ENCODE measurements at places on chromosomes 2 and 18.

- DNase-seq, result no peak
Measured at GRCh38 chr2:15222856-15223255, 338.3 kb downstream of the NBAS start.

GRCh38 chr2:98483257-98483861, 38.7 kb downstream of the INPP4A start:
- no peak for DNase-seq

DNA sequence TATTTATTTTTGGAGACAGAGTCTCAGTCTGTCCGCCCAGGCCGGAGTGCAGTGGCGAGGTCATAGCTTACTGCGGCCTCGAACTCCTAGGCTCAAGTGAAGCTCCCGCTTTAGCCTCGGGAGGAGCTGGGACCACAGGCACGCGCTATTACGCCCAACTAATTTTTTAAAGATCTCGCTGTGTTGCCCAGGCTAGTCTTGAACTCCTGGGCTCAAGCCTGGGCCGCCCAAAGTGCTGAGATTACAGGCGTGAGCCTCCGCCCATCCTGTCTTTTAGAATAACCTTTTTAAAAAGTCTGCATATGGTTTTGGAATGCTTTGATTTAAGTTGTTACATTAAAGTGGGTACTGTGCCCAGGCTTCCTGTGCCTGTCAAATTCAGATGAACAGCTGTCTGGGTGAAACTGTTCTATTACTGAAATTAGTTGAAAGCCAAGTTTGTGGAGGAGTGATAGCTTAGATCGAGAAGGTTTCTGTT, 944 bp downstream of the RAB3GAP1 start:
- DNase-seq, result no peak

GRCh38 chr18:32438173-32438572, 32.5 kb downstream of the GAREM1 start:
- DNase-seq, result peak; percentile 23

- DNase-seq, result no peak
Measured at GRCh38 chr2:240183875-240184590, 43.6 kb upstream of the OTOS start.

GRCh38 chr2:46329803-46330775, 32.9 kb downstream of the EPAS1 start:
- DNase-seq, result no peak

DNA sequence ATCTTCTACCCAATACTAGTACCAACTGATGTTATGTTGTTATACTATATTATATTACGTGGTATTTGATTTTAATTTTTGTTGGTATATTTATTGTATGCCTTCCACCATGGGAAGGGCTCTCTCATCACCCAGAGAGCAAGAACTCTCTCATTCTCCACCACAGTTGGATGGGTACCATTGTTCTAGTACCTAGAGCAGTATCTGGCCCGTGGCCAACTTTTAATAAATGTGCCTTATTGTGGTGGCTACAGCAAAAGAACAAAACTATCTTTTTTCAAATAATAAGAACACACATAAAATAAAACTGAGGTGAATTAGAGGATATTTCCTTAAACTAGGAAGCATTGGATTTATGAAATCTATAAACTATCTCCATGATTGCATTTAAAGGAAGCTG, 71.8 kb downstream of the PID1 start:
- DNase-seq, result no peak

GRCh38 chr2:105959357-105959756, 214.6 kb downstream of the NCK2 start:
- no peak for DNase-seq

GRCh38 chr2:147025646-147026585, 818.9 kb upstream of the ACVR2A start:
- no peak for DNase-seq

DNA sequence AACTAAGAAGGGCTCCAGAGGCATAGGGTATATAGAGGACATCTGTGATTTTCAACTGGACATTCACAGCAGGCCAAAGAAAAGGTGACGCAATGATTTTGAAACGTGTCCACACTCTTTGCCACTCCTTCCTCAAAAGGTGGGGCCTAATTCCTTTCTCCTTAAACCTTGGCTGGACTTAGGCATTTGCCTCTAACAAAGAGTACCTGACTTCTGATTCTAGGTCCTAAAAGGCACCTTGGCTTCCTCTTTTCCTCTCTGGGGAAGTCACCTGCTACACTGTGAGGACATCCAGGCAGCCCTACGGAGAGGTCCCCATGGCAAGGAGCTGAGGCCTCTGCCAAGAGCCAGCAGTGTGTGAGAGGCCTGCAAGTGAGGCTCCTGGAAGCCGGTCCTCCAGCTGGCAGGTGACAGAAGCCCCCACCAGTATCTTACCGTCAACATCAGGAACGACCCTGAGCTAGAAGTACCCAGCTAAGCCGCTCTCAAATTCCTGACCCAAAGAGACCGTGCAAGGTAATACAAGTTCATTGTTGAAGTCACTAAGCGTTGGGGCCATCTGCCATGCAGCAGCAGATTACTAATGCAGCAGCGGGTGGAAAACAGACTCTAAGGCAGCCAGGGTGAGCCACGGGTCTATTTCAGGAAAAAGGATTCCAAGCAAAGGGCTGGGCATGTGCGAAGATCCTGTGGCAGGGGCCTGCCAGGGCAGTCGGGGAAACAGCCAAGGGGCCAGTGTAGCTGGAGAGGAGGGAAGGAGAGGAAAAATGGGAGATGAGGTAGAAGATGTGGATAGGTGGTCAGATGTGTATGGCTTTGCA, 7.4 kb upstream of the HES6 start:
- no peak for DNase-seq

GRCh38 chr18:49431165-49431962, 29.1 kb downstream of the DYM start:
- DNase-seq, result no peak

DNA sequence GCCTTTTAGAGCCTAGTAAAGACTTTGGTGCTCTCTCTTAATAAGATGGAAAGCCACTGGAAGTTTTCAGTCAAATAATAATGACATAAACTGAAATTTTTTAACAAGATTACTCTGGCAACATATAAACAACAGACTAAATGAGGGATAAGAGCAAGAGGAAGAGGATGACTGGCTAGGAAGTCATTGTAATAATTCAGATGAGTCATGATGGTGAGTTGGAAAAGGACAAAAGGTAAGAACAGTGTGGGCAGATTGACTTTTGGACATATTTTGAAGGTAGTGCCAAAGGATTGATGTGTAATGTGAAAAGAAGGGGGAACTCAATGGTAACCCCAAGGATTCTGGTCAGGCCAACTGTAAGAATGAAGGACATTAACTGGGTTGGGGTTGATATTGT, 310.3 kb downstream of the NOL4 start:
- DNase-seq, result no peak

- peak; percentile 71 for DNase-seq
Measured at GRCh38 chr2:237026981-237027711, 58.5 kb upstream of the COPS8 start.

DNA sequence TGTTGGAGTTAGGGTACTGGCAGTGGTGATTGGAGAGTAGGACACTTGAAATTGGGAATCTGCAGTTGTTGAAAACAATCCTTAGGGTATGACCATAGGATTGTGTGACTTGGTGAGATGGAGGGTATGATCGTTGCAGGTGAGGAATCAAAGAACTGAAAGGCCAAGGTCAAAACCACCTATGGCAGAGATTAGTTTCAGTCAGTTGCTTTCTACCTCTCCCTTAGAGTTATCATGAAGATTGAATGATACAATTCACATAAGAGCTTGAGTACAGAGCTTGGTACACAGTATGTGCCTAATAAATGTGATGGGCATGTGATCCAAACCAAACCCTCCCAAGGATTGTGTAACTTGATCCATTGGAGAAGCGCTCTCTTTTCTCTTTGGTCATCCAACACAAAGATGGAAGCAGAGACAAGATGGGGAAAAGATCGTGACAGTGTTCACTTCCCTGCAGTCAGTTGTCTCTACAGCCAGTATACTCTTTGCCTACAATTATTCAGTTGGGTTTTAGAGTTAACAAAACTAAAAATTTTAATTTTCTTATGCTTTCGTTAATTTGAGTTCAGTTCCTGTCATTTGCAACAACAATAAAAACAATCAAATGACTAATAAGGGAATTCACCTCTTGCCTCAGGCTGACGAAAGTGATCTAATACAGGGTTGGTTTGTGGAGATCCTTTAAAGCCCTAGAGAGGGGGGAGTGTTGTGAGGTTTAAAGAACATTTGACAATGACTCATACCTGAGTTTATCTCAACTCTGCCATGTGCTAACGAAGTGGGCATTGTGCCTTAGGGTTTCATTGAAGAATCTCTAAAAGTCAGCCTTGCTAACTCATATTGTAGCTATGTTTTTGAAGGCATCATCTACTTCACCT, 14.8 kb upstream of the SMAD2 start:
- no peak for DNase-seq

DNA sequence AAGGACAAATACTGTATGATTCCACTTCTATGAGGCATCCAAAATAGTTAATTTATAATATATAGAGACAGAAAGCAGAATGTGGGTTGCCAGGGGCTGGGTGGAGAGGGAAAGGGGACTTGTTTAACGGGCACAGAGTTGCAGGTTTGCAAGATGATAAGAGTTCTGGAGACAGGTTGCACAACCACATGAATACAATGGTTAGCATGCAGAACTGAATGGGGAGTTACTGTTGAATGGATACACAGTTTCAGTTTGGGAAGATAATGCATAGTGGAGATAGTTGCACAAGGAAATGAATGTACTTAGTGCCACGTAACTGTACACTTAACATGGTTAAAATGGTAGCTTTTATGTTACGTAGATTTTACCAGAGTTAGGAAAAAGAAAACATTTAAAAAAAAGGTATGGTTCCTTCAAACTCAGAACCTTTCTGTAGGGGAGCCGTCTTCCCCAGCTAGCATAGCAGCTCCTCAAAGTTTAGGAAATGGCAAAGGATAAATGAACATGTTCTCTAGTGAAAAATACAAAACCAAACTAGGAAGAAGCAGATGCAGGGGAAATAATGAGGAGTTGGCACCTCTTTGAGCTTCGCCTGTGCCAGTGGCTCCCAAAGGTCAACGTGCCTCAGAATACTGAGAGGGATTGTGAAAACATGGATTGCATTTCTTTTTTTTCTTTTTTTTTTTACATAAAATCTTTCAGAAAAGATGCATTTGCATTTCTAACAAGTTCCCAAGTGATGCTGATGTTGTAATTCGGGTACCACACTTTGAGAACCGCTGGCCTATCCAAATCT, 95.2 kb downstream of the ZCCHC2 start:
- DNase-seq, result no peak

- no peak for DNase-seq
Measured at GRCh38 chr2:233650981-233651380, 14.7 kb downstream of the UGT1A10 start.

DNA sequence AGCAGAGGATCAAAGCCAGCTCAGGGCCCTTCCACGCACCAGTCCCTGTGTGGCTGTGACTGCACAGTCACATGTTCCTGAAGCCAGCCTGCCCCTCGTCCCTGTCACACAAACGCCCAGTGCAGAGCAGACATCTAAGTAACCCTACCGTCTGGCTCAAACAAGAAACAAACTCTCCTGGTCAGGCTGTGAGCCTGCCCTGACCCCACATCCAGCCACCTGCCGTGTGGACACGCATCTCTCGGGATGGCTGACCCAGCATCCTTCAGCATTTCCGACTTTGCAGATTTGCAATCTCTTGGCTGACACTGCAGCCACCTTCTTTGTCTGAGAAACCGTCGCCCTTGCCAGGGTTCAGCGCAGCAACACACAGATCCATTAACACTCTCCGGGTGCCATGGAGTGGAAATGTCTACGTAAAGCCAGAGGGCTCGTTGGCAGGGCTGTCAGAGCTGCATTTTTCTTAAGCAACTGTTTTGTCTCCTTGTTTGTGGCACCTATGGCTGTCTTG, 82.3 kb upstream of the ASAP2 start:
- DNase-seq, result no peak

- DNase-seq, result peak; percentile 20
Measured at GRCh38 chr18:76764291-76764901, 58.0 kb upstream of the ZNF236 start.

GRCh38 chr18:54129448-54130067, 94.9 kb downstream of the MBD2 start:
- DNase-seq, result no peak

- DNase-seq, result peak; percentile 55
Measured at GRCh38 chr18:12307701-12308385, at the start of gene TUBB6. Gene TUBB6 (plus strand): TSS chr18:12308241. CDS start chr18:12308293, 52 bp downstream.

DNA sequence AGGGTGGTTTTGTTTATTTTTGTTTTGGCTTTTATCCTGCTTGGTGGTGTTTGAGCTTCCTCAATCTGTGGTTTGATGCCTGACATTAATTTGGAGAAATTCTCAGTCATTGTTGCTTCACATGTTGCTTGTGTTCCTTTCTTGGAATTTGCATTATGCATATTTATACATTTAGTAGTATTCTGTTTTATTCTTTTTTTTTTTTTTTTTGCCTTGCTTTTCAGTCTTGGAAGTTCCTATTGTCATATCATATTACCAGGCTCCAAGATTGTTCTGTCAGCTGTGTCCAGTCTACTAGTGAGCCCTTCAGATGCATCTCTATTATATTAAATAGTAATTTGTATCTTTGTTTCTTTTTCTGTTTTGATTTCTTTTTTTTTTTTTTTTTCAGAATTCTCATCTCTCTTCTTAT, 77.0 kb downstream of the EPC2 start:
- DNase-seq, result no peak

GRCh38 chr18:24683925-24684324, 223.5 kb downstream of the HRH4 start:
- no peak for DNase-seq

DNA sequence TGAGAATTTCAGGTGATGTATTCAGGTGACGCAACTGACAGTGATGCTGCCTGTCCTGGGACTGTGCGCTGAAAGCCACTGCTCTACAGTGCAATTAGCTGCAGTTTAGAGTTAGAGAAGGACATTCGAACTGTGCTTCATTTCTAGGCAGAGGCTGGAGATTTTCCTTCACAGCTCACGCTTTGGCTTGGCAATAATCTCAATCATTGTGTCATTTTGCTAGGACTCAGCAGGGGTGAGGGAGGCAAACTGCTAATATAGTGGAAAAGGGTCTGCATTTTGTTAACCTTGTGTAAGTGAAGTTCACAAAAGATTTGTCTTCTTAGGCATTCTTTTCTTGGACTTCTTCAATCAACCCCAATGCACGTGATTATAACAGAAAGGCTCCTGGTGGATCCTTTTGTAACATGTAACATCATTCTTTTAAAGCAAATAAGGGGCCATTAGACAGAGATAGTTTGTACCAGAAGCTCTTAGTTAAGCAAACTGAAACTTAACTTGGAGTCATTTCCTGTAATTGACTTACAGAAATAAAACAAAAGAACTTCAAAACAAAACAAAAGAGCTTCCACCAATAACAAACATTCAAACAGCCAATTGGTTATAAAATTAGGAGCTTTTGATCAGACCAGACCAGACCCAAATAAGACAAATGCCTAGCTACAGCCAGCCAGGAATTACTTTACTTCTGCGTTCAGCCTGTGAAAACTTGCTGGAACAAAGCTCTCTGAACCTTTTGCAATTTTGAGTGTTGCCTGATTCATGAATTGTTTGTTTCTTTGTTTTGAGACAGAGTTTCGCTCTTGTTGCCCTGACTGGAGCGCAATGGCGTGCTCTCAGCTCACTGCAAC, 1376.3 kb upstream of the CELF4 start:
- no peak for DNase-seq

DNA sequence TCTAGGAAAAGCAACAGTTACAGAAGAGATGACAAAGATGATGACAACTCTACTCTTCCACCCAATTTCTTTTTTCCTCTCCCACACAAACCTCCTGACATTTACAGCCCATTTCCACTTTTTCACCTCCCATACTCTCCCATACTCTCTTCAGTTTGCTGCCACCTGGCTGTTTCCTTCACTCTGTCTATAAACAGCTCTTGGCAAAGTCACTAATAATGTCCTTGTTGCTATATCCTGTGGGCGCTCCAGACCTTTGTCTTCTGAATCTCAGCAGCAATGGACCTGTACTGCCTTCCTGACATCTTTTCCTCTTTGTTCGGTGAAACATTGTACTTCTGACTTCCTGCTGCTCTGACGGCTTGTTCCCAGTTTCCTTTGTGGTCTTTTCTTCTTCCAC, 60.7 kb upstream of the CAVIN2 start:
- no peak for DNase-seq
